Activated CD8-positive, alpha-beta T cell treated with anti-CD3 and anti-CD28 coated beads for 36 hours (primary cell): ENCODE measurements at places on chromosomes 4 and X.

- no peak for DNase-seq
- peaks cover 29% of the 10 kb centered on the region for H3K27me3 ChIP-seq
- H3K27ac ChIP-seq: no peak overlapping the region
- H3K4me3 ChIP-seq: no peak overlapping the region
- H3K36me3 ChIP-seq: no peaks in the 10 kb centered on the region
Observed at GRCh38 chrX:38216642-38217041, 4.0 kb downstream of the SRPX start.

- peaks cover under 1% of the 10 kb centered on the region for H3K4me1 ChIP-seq
- H3K27ac ChIP-seq: no peak overlapping the region
- no peaks in the 10 kb centered on the region for H3K27me3 ChIP-seq
- DNase-seq: no peak
- H3K36me3 ChIP-seq: peaks cover 6% of the 10 kb centered on the region
- no peak overlapping the region for H3K4me3 ChIP-seq
Observed at GRCh38 chr4:26782168-26782829, 78.3 kb upstream of the STIM2 start.

DNA sequence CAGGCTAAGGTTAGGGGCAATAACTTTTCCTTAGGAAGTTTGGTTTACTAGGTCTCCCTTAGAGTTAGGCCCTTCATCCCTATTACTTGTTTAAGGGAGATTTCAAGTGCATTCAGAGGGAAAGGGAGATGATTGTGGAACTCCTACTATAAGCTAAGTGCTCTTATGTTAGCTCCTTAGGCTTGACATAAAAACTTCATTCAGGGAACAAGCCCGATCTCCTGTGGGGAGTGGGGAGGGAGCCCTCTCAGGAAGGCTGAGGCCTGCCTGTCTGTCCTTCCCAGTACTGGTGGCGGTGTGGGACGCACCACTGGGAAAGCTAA lies 8.0 kb downstream of the KLF3 start:
- DNase-seq: no peak
- no peaks in the 10 kb centered on the region for H3K36me3 ChIP-seq
- no peak overlapping the region for H3K4me3 ChIP-seq
- H3K4me1 ChIP-seq: peaks cover 86% of the 10 kb centered on the region

DNA sequence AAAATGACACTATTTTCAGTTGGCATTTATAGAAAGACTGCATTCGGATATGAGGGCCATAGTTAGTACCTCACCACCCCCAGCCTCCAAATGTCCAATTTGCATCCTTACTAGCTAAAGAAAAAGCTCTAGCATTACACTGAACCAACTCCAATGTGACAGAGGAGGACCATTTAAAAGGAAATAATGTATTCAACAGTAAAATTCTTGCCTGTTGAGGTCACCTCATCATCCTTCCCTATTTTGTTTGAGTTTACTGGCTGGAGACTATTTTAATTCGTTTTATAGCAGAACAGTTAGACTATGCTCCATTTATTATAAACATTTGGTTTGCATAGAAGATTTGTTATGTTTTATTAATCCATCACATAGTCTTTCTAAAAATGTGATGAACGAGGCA lies 88.2 kb upstream of the PPARGC1A start:
- no peaks in the 10 kb centered on the region for H3K4me1 ChIP-seq
- no peak overlapping the region for H3K4me3 ChIP-seq
- no peaks in the 10 kb centered on the region for H3K36me3 ChIP-seq
- no peak overlapping the region for H3K27ac ChIP-seq
- no peak for DNase-seq

GRCh38 chr4:80306260-80306659 lies 29.3 kb upstream of the CFAP299 start:
- H3K4me1 ChIP-seq: no peaks in the 10 kb centered on the region
- H3K36me3 ChIP-seq: no peaks in the 10 kb centered on the region
- DNase-seq: no peak
- H3K27me3 ChIP-seq: peaks cover 16% of the 10 kb centered on the region
- no peak overlapping the region for H3K27ac ChIP-seq
- H3K4me3 ChIP-seq: no peak overlapping the region

DNA sequence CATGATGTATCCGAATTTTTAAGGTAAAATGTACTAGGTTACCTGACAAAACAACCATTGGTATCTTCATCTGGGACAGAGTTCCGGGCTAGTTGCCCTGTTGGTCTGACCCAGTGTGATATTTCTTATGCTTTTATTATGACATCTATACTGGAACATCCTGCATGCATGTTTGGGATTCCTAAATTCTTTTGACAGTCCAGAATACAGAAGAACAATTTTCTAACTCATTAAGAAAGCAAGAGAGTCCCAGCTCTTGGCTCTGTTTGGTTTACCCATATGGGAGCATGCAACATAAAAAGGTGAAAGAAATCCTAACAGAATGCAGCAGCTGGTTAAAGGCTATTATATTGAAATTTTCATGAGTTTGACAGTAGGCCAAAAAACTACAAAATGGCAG lies 247.7 kb upstream of the FTHL17 start:
- no peaks in the 10 kb centered on the region for H3K4me1 ChIP-seq
- no peaks in the 10 kb centered on the region for H3K27me3 ChIP-seq
- no peak overlapping the region for H3K27ac ChIP-seq
- no peaks in the 10 kb centered on the region for H3K36me3 ChIP-seq
- no peak for DNase-seq

DNA sequence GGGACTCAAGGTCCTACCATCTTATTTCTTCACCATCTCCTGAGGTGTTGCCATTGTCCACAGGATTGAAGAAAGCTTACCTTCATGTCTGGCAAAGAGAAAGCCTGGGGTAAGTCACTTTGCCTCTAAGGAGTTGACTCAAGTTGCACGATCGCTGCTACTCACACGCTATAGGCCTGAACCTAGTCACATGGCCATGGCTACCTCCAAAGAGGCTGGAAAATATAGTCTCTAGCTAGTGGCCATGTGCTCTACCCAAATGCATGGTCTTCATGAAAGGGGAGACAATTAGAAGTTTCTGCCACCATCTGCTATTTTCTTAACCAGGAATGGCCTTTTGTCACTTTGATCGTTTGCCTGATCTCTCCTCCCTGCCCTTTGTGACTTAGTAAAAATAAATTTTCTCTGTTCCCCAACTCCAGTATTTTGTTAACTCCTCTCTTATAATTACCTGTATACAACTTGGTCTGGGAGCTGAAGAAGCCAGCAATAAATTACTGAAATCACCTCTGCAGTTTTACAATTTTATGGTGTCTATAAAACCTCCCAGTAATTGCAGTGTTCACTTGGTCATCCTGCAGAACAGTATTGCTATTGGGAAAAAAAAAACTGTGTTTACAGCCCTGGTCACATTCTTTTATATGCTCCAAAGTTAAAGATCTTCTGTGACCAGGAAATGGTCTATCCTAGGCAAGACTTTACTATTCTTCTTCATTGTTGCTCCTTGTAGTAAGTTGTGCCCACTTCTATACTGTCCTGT lies 126.7 kb upstream of the TSPAN5 start:
- no peaks in the 10 kb centered on the region for H3K4me1 ChIP-seq
- H3K27me3 ChIP-seq: peaks cover 1% of the 10 kb centered on the region
- DNase-seq: no peak
- no peaks in the 10 kb centered on the region for H3K36me3 ChIP-seq
- H3K27ac ChIP-seq: no peak overlapping the region

DNA sequence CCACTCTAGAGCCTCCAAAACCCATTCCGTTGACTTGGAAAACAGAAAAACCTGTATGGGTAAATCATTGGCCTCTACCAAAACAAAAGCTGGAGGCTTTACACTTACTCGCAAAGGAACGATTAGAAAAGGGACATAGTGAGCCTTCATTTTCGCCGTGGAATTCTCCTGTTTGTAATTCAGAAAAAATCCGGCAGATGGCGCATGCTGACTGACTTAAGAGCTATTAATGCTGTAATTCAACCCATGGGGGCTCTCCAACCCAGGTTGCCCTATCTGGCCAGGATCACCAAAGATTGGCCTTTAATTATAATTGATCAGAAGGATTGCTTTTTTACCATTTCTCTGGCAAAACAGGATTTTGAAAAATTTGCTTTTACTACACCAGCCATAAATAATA lies 60.8 kb downstream of the ZNF732 start:
- DNase-seq: peak; percentile 69
- H3K27ac ChIP-seq: no peak overlapping the region
- H3K4me1 ChIP-seq: peaks cover 7% of the 10 kb centered on the region
- H3K4me3 ChIP-seq: no peak overlapping the region
- no peaks in the 10 kb centered on the region for H3K36me3 ChIP-seq

DNA sequence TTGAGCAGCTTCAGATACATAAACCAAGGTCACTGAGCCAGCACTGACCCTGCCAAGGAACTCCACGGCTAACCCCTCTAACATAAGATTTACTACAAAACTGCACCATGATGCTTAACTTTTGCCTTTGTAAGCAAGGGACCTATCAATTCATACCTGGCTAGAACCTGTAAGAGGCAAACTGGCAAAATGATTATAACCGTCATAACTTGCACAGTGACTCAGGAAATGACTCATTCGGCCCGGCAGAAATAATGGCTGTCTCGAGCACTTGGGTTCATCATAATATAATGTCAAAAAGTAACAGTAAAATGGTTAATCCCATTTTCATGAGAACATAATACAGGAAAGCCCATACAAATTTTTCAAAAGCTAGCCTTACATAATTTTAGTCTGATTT lies 17.2 kb downstream of the RASGEF1B start:
- no peaks in the 10 kb centered on the region for H3K27me3 ChIP-seq
- no peak overlapping the region for H3K4me3 ChIP-seq
- peak; percentile 73 for DNase-seq
- peaks cover 40% of the 10 kb centered on the region for H3K36me3 ChIP-seq
- H3K27ac ChIP-seq: peak overlapping the region; percentile 79

- H3K4me1 ChIP-seq: peaks cover 29% of the 10 kb centered on the region
- no peaks in the 10 kb centered on the region for H3K27me3 ChIP-seq
- H3K36me3 ChIP-seq: peaks cover 30% of the 10 kb centered on the region
- DNase-seq: no peak
Observed at GRCh38 chrX:48523682-48524081, 2.1 kb downstream of the EBP start.

DNA sequence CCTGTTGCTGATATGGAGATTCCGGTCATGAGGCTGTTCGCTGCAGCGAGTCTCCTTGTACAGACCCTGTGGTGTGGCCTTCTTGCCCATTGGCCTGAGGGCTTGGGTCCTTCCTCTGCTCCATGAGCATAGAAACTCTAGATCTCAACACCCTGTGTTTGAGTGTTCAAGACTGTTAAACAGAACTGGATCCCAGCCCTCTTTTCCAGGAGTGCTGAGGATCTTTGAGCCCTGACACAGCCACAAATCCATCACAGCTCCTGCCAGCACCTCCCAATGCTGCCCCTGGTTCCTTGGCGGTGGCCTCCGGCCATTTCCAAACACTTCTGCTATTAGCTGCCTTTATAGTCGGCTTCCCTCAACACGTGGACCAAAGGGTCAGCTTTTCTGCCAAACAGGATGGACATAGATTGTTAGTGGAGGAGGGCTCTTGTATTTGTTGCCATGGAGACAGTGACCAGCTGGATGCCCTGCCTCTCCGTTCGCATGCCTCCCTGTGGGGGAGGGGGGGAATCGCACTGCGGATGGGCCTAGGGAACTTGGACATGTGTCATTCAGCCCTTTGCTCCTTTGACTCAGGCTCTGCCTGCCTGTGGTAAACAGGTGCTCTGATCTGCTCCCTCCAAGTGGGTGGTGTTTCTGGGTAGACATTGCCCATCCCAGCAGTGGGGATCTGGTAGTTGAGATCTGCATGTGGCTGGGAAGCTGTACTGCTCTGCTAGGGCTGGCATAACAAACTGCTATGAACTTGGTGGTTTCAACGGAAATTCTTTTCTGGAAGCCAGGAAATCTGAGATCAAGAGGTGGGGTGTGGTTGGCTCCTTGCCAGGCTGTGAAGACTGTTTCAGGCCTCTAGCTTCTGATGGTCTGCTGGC lies 6.9 kb upstream of the WDR1 start:
- peak; percentile 51 for DNase-seq
- H3K36me3 ChIP-seq: no peaks in the 10 kb centered on the region
- peaks cover 58% of the 10 kb centered on the region for H3K4me1 ChIP-seq
- H3K27ac ChIP-seq: peak overlapping the region; percentile 72
- no peak overlapping the region for H3K4me3 ChIP-seq
- H3K27me3 ChIP-seq: no peaks in the 10 kb centered on the region

GRCh38 chr4:93810340-93810992 lies 18.1 kb upstream of the ATOH1 start:
- no peak for DNase-seq
- no peak overlapping the region for H3K27ac ChIP-seq
- no peaks in the 10 kb centered on the region for H3K36me3 ChIP-seq

DNA sequence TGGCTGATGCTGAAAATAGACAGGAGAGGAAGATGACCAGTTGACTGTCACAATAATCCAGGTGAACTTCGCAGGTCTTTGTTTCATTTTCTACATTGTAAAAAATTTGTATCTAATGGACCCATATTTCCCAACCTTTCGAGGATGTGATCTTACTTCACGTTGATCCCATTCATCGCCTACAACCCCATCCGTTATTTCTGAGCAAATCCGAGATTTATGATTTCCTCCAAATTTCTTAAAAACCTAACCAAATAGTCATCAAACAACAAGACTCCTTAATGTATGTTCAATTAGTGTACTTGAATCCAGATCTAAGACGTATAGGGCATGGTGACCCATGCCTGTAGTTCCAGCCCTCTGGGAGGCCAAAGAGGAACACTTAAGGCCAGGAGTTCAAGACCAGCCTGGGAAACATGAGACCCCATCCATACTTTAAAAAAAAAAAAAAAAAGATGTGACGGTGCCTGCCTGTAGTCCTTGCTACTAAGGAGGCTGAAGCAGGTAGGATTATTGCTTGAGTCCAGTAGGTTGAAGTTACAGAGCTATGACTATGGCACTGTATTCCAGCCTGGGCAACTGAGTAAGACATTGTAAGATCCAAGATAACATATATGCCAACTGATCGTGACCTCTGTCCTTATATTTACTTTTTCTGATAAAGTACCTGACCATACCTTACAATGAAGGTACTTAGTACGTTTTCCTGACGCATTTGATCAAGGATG lies 5.7 kb downstream of the RPL9 start:
- H3K4me1 ChIP-seq: peaks cover 60% of the 10 kb centered on the region
- peaks cover 76% of the 10 kb centered on the region for H3K36me3 ChIP-seq
- no peak for DNase-seq
- H3K4me3 ChIP-seq: no peak overlapping the region

- no peak overlapping the region for H3K4me3 ChIP-seq
- H3K27ac ChIP-seq: no peak overlapping the region
- peaks cover 2% of the 10 kb centered on the region for H3K4me1 ChIP-seq
- peaks cover 19% of the 10 kb centered on the region for H3K36me3 ChIP-seq
- no peaks in the 10 kb centered on the region for H3K27me3 ChIP-seq
Observed at GRCh38 chrX:13764765-13765164, 30.2 kb downstream of the OFD1 start.

- H3K4me3 ChIP-seq: no peak overlapping the region
- H3K27me3 ChIP-seq: no peaks in the 10 kb centered on the region
- no peaks in the 10 kb centered on the region for H3K36me3 ChIP-seq
- H3K4me1 ChIP-seq: no peaks in the 10 kb centered on the region
- H3K27ac ChIP-seq: no peak overlapping the region
Observed at GRCh38 chrX:80388206-80388605, 32.0 kb upstream of the TENT5D start.

GRCh38 chrX:11053351-11053750 lies 57.8 kb upstream of the HCCS start:
- H3K27ac ChIP-seq: no peak overlapping the region
- H3K27me3 ChIP-seq: no peaks in the 10 kb centered on the region
- no peak for DNase-seq
- no peaks in the 10 kb centered on the region for H3K4me1 ChIP-seq
